Cortex of kidney (tissue), 1 donor: ENCODE measurements at places on chromosomes 6 and 20.
A peak's percentile ranks its signal among the peaks of the same experiment; 100 is the strongest.

DNA sequence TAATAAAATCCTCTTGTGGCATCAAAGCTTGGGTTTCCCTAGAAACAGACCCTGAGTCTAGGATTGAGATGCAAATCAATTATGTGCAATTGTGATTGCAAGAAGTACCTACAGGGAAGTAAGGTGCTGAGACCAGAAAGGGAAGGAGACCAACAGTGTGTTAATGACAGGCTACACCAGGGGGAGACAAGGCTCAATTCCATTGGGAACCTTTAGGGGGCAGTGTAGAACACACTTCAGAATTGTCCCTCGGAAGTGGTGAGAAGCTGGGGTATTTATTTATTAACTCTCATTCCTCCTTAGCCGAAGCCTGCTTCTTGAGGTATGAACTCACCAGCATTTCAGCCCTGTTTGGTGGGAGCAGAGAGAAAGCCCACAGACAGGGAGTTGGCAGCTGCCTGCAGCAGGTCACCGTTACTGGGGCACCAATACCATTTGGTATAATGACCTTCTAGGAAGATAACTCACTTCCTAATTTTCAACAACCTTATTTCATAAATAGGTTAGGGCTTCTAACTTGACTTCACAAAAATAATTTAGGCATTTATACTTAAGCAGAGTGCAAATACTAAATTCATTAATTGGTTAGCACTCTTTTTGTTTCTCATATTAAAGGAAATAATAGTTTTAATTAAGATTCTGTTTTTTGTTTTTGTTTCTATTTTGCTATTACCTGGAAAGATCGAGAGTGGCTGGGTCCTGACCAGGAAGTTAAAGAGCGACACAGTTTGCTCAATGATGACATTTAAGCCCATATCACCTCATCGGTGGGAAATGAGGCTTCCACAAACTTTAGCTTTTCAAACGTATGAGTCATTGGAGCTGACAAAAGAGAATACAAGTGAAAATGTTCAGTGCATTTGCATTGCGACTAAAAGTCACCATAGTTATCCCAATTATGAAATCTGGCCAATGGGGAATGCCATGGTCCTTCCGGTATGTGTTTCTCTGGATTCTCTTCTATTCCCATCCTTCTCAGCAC, 94.8 kb downstream of the BTBD3 start:
- no peak for DNase-seq

GRCh38 chr6:7777074-7777473, 51.2 kb downstream of the BMP6 start:
- DNase-seq, result no peak

DNA sequence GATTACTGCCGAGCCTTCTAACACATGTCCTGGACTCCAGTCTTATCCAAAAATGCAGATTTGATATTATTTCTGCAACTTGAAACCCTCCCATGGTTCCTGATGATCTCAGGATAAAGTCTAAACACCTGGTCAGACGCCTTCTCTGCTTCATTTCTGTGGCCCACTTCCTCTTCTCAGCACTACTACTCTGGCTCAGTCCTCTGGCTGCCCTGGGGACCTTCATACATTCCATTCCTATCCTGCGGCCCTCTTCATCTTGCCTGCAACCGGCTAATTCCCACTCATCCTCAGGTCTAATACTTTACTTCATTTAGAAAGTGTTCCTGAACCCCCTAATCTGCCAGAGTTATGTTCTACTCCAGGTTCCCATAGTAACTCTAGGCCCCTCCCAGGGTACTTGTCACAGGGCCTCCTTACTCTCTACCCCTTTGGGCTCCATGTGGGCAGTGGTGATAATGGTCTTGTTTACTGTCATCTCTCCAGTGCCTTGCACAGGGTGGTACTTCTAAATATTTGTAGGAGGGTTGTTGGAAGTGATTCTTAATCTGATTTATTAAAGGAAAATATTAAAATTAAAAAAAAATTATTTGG, 18.9 kb downstream of the MAN1A1 start:
- no peak for DNase-seq

DNA sequence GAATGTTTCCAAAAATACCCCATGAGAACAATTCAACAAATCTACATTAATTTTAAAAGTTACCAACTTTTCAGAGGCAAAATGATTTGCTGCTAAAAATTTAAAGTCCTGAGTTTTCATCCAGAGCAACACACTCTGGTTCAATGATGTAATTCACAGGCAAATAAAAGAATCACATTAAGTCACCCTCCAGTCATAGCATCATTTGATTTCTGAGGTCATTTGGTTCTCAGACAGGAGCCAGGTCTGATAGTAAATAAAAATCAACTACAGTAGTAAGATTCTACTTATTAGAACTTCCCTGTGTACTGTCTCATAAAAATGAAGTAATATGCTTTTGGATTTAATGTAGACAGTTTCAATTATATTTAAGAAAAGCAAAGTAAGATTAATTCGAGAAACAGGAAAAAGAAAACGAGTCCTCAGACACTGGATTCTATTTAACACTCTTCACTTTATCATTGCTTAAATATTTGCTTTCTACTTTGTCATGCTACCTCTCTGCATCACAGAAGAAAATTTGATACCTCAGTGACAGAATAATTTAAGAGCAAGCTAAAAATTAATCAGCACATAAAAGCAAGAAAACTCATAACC, 25.8 kb downstream of the MAP7 start:
- no peak for DNase-seq

- DNase-seq, result no peak
Measured at GRCh38 chr20:37383229-37383989, 37.5 kb downstream of the SRC start.

DNA sequence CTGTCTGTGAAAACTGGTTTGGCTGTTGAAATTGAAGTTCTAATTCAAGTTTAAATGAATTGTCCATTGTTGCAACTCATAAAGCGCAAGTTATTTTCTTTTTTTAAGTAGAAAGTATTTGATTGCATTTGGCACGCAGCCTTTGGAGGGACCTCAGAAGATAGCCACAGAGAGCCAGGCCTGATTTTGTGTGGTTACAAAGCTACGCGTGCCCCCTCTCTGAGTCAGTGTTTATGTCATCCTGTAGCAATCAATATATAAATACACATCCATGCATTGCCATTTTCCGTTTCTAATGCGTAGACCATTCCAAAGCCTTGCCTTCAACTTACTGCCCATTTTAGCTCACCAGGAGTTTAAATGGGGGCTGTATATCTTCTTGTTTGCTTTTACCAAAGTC, 173.2 kb downstream of the TMEM242 start:
- DNase-seq, result no peak

DNA sequence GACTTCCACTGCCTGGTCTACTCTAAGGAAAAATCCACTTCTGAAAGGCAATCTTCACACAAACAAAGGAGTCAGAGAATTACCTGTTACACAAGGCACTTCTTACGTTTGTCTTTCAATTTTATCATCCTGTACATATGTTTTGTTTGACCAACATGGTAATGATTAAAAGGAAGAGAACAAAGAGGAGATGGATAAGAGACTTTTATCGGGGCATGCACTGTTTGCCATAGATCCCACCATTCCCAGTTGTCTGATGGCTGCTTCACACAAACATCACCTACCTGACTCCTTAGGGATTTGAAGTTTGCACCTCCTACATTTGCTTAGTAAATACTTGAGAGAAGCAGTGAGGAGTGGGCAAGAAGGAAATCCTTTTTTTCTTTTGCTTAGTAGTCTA, 87.1 kb downstream of the BFSP1 start:
- DNase-seq, result no peak

DNA sequence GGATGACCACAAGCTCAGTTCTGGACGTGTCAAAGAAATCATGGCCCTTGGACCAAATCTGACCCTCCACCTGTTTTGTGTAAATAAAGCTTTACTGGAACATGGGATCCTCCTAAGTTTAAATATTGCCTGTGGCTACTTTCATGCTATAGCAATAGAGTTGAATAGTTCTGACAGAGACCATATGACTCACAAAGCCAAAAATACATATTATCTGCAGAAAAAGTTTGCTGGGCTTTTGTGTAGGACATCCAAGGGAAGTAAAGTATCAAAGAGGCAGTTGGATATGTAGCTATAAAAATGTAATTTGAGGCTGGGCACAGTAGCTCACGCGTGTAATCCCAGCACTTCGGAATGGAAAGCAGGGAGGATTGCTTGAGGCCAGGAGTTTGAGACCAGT, 78.9 kb downstream of the TOX2 start:
- no peak for DNase-seq

DNA sequence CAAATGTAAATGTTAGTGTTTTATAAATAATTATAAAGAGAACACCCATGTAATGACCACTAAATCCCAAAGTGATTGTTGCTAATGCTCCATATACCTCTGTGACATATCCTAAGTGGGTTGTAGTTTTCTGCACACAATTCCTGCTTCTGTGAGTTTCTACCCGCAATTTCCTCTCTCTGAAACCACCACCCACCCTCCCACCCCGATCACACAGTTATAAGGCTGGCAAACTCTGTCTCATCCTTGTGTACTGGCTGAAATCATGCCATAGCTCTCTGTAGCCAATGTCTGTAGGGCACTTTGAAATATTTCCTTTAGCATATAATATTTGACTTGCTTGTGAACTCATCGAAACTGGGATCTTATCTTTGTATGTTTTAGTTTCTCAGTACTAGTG, 236.6 kb downstream of the PLCB1 start:
- DNase-seq, result no peak

- peak; percentile 62 for DNase-seq
Measured at GRCh38 chr6:1609648-1610496, at the start of gene FOXC1. TSS of gene FOXC1 (plus strand) at chr6:1609915. CDS start at chr6:1610446, 531 bp downstream.

DNA sequence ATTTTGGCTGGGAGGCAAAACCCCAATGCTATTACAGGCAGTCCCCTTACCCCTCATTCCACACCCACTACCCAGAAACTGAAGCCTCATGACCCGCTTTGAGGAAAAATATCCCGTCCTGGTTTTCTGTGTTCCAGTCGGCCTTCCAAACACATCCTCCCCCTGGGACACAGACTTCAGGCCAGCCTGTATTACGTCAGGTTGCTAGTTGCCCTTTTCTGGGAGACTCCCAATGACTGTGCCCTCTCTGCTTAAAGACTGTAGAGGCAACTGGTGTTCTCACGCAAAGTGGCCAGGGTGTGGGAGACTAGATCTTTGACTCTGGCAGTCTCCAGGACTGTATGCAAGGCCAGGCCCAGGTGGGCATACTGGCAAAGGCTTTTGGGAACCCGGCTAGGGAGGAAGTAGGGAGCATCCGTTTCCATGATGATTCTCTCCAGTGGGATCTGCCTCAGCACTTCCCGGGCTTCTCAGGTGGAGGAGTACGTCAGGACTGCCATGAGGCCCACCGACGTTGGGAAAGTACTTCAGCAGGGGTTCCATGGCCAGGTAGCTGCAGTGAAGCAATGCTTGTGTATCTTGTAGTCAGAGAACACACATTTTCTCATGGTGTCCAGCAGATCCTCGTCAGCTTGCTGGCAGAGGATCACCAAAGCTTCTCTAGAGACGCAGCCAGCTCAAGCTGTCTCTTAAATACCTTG, 34.9 kb downstream of the DYNLT1 start:
- DNase-seq, result no peak

DNA sequence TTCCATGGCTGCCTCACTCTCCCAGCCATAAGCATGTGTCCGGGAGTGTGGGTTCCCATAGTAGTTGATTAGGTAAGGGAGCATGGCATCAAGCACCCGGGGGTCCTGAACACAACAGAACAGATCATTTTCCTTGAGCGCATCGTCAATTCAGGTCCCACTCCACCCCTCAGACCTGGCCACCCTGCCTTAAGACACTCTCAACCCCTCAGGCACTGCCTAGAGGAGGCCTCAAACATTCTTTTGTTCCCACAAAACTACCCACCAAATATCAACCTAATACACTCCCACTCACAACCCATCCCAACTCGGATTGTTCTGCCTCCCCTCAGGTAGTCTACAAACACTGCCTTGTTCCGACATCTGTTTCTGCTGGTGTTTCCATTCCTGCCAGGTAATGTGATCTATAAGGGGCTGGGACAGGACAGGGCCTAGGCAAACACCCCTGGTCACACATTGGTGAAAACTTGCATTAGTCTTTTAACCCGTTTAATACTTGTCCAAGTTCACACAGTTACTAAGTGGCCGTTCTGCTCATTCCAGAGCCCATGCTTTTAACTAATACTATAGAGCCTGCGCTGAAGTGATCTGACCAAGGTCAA, 1.4 kb downstream of the NFS1 start:
- no peak for DNase-seq
